ENCODE measurements at places on chromosomes 3 and 15.

GRCh38 chr15:58318517-58318916, 113.3 kb upstream of the LIPC start:
- DNase-seq, result no peak

DNA sequence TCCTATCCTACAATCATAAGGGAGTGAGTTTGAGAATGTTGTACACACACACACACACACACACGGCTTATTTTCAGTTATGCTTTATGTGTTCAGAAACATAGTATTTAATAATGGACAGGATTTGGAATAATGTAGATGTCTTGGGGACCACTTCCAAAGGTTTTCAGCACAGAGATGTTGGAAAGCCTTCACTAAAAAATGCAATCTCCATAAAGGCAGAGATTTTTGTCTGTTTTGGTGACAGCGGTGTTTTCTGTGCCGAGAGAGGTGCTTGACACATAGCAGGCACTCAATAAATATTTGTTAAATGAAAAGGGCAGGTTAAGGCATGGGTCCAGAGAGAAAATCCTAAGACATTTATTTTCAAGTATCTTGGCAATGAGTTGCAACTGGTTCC, 428.2 kb upstream of the RGMA start:
- DNase-seq, result no peak

- no peak for DNase-seq
These were observed 136.0 kb upstream of the CBLB start for GRCh38 chr3:106004826-106005225.

- no peak for DNase-seq
These were observed 37.1 kb upstream of the ARNT2 start for GRCh38 chr15:80367094-80367493.

DNA sequence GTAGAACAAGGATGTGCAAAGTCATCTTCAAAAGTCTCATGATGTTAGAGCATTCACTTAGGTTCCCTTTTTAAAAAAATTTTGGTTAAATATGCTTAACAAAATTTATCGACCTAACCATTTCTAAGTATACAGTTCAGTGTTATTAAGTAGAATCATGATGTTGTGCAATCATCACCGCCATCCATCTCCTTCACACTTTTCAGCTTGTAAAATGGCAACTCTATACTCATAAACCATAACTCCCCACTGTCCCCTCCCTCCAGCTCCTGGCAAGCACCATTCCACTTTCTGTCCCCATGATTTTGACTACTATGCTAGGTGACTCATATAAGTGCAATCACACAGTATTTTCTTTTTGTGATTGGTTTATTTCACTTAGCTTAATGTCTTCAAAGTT, 895.0 kb downstream of the TBL1XR1 start:
- no peak for DNase-seq

Data from GF-D8 (cell line).